Nucleus accumbens (tissue), 56 donors: ENCODE measurements at places on chromosomes 1 and 21.

- no peak for DNase-seq
These were observed 41.0 kb downstream of the BRINP3 start for GRCh38 chr1:190436615-190437014.

DNA sequence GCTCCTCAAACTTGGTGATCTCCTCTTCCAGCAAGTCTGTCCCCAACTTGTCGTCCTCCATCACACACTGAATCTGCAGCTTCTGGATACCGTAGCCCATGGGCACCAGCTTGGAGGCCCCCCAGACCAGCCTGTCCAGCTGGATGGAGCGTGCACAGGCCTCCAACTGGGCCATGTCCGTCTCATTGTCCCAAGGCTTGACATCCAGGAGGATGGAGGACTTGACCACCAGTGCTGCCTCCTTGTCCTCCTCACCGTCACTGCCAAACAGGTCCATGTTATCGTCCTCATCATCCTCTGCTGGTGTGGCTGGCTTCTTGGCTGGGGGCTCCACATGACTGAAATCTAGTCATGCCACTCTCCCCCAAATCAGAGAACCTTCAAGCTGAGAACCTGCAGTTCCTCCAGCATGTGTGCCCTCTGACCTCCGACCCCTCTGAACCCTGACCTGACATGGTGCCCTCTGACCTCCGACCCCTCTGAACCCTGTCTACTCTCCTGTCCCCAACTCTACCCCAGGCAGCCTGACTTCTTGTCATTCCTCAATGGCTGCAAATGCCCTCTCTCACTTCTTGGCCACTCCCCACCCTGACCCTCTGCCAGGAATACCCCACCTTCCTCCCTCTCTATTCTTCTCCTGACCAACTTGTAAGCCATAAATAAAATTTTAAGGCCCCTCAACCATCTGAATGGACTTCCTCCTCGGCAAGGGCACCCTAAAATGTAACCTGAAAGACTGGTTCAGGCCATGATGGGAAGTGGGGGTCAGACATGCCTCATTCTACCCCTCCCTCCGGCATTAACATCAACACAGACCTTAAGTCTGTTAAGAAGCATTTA is 275.7 kb upstream of the C1orf174 start:
- DNase-seq = no peak

DNA sequence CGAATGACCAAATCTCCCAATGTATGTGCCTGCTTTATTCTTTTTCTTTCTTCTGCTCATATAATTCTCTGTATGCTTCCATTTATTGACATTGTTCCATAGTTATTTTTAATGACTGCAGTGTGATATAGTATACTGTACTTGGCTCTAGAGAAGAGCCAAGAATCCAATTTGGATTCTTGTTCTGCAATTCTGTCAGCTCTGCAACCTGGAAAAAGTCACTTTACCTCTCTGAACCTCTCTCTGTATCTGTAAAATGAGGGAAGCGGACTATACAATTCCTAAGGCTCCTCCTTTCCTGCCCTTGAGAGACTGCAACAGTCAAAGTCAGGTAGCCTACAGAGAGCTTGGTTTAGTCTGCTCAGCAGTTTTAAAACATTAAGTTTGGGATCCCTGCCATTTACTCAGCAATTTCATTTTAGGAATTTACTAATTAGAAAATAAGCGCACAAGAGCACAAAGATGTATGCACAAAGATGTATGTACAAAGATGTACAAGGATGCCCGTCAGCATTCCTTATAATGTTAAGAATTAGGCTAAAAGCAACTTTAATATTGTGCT is 14.7 kb downstream of the DNAJC16 start:
- DNase-seq = no peak

GRCh38 chr1:4964634-4965345 is 310.4 kb downstream of the AJAP1 start:
- no peak for DNase-seq
